ENCODE measurements at places on chromosomes 16 and 17.

- peak; percentile 73 for DNase-seq
Measured at GRCh38 chr16:30724641-30725417, 23.4 kb upstream of the PHKG2 start.

- no peak for DNase-seq
Measured at GRCh38 chr17:46028981-46029565, 30.0 kb downstream of the STH start.

GRCh38 chr16:598823-599739 is 9.2 kb downstream of the RAB40C start:
- DNase-seq, result no peak

GRCh38 chr17:31156326-31156725 is 61.5 kb downstream of the NF1 start:
- DNase-seq, result no peak

DNA sequence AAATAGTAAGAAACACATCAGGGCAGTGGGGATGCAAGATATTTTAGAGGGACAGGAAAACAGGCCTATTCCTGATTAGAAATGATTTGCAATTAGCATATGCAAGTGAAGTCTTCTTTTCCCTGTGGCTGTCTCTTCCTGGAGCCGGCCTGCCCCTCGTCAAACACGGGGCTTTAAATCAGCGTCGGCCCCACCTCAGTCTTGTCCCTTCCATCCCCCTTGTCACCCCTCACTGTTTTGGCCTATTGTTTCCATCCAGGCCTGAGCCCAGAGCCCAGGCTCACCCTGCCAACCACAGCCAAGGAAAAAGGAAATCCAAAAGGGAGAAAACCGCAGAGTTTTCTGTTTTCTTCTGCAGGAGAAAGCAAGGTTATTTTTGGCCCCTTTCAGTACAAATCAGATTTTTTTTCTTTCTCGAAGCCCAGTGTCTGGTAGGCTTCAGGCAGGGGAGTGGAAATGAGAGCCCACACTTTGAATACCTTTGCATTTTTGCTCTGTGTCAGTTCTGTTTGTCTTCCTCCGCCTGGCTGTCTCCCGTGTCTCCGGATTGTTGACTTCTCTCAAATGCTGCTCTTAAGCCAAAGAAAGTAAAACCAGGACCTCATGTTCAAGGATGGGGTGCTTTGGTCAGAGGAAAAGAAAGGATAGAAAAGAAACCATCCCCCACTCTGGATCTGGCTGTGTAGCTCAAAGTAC is 399.9 kb upstream of the CDH11 start:
- DNase-seq, result no peak

Data from ovary (tissue), 10 donors.